ENCODE measurements at places on chromosomes 2 and 18.

DNA sequence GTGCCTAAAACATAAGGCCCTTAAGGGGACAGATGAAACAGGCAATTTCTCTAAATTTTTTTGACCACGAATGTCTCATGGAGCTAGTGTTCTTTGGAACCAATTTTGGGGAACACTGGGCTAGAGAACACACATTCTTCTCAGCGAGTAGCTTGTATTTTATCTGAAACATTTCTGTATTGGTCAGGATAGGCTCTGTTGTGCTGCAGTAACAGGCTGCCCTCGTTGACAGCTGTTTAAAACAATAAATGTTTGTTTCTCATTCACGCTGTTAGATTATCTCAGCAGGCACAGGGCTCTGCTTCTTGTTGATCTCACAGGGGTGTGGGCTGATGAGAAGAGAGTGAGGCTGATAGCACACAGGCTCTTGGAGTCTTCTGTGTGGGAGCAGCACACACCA lies 105.3 kb downstream of the SH3RF3 start:
- DNase-seq, result no peak

DNA sequence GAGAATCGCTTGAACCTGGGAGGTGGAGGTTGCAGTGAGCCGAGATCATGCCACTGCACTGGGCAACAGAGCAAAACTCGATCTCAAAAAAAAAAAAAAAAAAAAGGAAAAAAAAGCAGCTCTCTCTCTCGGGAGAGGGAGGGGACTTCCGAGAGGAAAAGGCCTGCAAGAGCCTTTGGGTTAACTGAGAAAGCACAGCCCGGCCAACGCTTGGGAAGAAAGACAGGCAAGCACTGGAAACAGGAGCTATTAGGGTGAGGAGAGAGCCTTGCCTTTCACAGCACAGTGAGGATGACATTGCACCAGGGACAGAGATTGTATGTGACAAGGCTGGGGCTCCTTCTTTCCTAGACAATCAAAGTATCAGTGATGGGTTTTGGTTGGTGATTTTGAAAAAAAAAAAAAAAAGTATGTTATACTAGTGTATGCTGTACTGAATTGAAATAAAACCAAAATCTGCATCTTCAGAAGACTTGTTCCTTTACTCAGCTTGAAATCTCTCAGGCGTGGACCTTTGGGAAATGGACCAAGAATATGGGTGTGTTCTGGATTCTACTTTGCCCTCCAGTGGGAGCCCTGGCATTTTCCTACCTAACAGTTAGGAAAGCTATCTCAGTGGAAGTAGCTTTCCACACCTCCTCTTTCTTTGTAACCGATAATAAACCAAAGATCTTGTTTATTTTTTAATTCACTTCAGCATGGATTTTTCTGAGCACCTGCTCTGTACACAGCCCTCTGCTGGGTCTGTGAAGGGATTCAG lies 16.7 kb downstream of the SRSF7 start:
- no peak for DNase-seq

DNA sequence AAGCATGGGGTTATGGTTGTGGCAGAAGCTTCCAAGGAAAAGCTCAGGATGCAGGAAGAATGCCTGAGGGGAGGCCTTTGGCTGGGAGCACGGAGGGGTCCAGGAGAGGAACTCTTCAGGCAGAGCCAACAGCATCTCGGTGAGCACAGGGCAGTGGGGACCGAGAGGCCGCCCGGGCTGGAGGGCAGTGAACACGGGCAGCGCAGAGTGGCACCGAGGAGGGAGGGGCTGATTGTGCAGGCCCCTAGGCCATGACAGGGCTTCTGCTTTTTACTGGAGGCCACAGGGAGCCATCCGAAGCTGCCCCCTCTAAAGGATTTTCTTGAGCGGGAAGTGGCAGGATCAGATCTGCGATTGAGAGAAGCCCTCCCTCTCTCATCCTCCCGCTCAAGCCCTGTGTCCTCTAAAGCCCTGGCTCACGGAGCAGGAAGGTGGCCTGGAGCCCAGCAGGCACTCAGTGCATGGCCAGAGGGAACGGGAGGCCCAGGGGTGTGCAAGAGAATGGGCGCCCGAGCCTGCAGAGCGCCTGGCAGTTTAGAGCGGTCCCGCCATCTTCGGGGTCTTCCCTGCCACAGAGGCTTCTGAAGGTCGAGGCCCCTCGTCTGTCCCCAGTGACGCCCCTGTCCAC lies 110.0 kb upstream of the STON1 start:
- no peak for DNase-seq

DNA sequence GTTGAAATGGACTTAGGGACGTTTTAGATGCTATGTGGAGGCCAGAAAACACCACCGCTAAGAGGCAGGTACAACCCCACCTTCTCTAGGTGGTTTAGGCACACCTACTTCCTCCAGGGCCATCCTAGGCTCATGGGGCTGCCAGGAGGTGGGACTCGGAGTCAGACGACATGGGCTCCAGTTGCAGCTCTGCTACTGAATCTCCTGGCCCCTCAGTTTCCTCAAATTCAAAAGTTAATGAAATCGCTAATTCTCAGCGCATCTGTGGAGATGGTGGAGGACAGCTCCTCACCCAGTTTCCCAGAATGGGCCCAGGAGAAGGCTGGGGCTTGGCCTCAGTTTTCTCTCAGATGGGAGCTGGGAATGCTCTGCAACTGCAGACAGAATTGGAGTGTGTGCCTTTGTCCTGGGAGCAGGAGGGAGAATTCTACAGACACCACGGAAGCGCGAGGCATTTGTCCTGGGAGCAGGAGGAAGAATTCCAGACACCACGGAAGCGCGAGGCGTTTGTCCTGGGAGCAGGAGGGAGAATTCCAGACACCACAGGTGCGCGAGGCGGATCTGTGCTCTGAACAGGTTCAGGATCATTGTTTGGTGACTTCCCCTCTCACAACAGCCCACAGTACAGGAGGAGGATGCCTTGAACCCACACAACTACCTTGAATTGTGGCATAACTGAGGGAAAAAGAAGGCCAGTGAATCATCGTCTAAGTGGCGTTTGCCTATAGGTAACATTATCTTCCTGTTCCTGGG lies 103.7 kb upstream of the PXDN start:
- DNase-seq, result no peak

DNA sequence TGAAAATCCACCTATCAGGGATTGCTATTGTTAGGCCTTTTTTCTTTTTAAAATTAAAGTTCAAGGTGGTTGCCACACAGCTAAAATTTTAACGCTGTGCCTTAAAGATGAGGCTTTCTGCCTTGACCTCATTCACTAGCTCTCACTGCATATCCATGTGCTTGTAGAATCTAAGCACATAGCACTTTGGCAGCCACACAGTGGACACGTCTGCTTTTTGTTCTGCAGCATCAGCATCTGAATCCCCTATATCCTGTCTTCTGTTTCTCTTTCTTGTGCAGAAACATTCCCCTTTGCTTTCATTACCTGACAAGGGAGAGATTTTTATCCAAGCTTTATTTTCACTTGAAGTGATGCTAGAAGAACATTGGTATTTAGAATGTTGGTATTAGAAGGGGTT lies 38.1 kb downstream of the RALB start:
- DNase-seq, result no peak

DNA sequence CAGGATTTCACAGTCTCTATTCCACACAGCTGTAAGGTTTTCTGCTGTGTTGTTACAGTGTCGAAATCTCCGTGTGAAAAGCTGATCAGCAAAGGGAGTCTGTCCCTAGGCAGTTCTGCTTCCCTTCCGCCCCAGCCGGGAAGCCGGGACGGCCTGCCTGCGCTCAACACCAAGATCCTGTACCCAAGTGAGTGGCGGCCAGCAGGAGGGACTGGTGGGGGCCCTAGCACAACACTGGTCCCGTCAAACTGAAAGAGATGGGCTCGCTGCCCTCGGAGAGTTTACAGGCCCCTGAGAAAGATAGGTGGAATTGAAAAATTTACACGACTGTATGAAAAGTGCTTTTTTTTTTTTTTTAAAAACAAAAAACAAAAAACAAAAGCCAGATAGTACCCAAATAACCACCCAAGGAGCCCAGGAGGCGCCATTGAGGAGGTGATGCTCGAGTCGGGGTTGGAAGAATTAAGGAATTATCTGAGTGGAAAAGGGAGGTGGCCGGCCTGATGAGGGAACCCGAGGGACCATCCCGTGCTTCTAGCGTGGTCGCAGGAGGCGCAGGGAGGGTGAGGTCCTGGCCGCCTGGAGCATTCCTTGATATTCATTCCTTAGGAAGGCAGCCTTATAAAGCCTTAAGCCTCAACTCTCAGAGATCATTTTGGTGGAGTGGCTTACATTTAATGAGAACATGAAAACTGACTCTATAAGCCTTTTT lies 96.7 kb downstream of the DGKD start:
- DNase-seq, result no peak

- no peak for DNase-seq
Observed at GRCh38 chr18:28287146-28287545, 110.2 kb upstream of the CDH2 start.

- DNase-seq, result no peak
Observed at GRCh38 chr2:182132605-182133004, 147.0 kb downstream of the PPP1R1C start.

GRCh38 chr18:64614446-64614845 lies 465.6 kb upstream of the LINC00305 start:
- no peak for DNase-seq

- DNase-seq, result no peak
Observed at GRCh38 chr2:176136374-176137251, 7.1 kb downstream of the HOXD8 start.

- DNase-seq, result no peak
Observed at GRCh38 chr18:79497638-79498081, 101.9 kb downstream of the NFATC1 start.

GRCh38 chr2:138155304-138155703 lies 191.0 kb downstream of the HNMT start:
- no peak for DNase-seq

DNA sequence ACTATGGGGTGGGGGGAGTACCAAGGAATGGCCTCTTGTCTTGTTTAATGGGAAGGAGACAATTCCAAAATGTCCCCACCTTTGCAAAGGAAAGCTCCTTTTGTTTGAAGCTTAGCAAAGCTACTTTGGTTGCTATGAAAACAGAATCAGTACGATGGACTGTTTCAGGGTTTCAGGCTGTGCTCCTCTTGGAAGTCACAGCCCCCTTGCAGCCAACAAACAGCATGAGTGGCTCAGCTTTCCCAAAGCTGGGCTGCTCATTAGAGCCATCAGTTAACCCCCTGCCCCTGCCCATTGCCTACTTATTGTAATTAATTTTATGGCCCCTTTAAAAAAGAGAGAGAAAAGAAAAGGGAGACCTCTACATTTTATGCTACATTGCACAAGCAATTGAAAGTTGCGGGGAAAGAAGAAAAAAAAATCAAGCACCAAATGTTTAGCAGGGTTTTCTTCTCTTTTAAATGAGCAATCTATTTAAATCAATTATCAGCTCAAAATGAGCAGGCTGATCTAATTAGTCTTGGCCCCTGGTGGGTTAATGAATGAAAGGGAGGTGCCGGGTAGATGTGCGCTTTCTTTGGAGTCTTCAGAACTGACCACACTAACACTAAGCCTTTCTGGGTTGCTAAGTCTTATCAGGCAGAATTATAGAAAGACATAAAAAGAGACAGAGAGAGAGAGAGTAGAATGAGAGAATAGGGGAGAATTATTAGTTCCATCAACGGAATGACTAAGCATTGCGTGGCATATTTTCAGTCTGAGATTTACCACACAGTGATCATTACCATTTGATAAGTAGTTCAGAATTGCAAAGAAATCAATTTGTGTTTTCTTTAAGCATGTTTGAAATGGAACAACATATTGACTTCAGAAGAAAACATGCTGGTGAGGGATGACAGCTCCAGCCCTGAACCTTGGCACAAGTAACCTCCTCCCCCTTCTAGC lies 284.9 kb downstream of the INSIG2 start:
- no peak for DNase-seq

DNA sequence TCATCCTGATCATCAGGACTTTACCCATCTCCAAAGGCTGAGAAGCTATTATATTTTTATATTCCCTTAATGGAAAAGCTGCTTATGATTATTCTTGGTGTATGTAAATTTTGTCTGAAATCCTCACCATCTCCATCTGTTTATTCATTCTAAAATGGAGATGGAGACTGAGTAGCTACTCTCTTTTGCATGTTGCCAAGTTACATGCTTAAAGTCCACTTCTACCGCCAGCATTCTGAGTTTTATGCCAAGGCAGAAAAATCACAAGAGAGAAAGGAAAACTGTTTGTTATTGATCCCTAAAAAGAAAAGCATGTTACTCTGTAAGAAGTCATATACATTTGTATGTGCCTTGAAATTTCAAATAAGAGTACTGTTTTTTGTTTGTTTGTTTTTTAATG lies 94.4 kb upstream of the NOSTRIN start:
- DNase-seq, result no peak

DNA sequence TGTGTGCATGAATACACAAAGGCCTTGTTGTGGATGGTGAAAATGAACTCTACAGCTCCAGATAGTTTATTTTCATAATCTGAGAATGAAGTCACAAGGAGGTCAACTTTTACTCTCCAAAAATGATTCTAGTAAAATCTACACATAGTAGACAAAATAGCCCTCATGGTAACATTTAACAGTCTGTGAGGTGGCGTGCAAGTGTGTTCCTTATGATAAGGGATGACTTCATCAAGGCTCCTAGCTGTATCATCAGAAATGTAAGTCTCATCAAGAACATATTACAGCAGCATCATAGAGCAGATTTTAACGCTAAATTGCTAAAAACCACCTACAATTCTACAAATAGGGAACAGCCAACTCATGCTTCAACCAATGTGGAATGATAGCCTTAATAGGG lies 72.3 kb upstream of the RIOK3 start:
- DNase-seq, result no peak

- DNase-seq, result no peak
Observed at GRCh38 chr2:10305254-10305635, 2.5 kb downstream of the HPCAL1 start.

DNA sequence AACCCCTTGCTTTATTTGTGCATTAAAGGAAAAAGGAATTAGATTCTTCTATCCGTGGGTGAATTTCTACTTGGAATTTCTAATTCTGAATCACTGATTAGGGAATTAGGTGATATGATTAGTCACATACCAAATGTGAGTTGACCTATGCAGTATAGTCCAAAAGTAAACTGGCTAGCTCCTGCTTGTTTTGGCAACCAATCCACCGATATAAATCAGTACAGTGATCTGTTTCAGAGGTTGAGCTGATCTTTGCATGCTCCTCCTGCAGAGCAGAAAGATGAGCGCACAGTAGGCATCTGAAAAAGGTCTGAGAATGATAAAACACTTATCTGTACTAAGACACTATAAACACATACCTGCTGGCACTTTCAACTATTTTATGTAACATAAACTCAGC lies 86.6 kb downstream of the LRP1B start:
- no peak for DNase-seq

DNA sequence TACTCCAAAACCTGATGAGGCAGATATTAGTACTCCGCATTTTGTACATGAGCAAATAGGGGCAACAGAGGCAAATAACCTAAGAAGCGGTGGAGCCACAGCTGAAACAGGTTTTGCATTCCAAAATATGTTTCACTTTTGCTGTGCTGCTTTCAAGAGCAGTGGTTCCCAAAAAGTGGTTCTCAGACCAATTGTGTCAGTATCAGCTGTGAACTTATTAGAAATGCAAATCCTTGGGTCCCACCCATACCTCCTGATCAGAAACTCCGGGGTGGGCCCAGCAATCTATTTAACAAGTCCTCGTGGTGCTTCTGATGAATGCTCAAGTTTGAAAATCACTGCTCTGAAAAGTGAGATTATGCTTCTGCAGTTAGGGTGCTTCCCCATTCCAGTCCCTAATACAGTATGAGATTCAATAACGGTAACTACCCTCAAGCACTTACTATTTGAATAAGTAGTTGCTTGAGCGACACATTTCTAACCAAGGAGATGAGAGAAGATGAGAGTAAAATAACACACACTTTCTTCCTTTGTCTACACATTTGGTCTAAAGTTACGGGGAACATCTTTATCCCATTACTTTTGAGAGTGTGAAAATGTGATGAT lies 17.8 kb upstream of the TCF4 start:
- DNase-seq, result no peak

All from stimulated activated CD8-positive, alpha-beta memory T cell treated with anti-CD3 and anti-CD28 coated beads, Interleukin-12 subunit alpha, Interleukin-12 subunit beta, amount 100 ng/mL, for 1 hour (primary cell).